MM.1S (cell line): ENCODE measurements at places on chromosomes 7 and 10.

GRCh38 chr10:34889004-34889869, 74.1 kb upstream of the PARD3 start:
- DNase-seq, result no peak

GRCh38 chr10:113011592-113012374, 61.7 kb downstream of the TCF7L2 start:
- DNase-seq, result no peak

- DNase-seq, result no peak
Observed at GRCh38 chr10:131119626-131120355, 191.7 kb downstream of the TCERG1L start.

DNA sequence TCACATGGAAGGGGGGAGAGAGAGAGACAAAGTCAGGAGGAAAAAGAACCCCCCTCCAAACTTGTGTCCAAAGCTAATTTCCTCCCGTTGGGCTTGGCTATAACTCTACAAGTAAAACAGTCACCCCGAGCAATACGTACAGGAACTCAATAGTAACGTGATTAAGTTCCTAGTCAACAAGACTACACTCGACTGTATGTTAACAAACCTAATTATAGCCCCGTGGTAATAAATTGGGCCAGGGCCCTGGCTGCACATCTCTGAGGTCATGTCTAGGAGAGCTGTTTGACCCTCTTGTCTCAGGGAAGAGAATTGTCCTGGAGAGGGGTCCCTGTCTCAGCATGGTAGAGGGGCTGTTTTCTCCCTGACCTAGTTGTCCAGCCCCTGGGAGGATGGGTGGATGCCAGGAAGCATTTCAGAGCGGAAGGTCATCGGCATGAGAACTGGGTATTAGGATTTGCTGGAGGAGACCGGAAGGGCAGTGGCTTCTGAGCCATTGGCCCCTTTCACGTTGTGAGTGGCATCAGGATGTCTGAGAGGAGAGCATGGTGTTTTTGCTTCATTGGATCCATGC, 60.2 kb upstream of the COMTD1 start:
- DNase-seq, result no peak
